ENCODE measurements at places on chromosomes 3 and 15.
A peak's percentile ranks its signal among the peaks of the same experiment; 100 is the strongest.

- peak; percentile 77 for DNase-seq
These were observed 108.5 kb downstream of the GLDN start for GRCh38 chr15:51450001-51450400.

GRCh38 chr15:51768018-51768417 is 16.6 kb downstream of the TMOD2 start:
- no peak for DNase-seq

GRCh38 chr3:19961960-19962359 is 15.1 kb downstream of the RAB5A start:
- no peak for DNase-seq

- DNase-seq: no peak
These were observed 63.6 kb upstream of the SNTN start for GRCh38 chr3:63588895-63589294.

- no peak for DNase-seq
These were observed 117.0 kb downstream of the P3H2 start for GRCh38 chr3:190003681-190004123.

DNA sequence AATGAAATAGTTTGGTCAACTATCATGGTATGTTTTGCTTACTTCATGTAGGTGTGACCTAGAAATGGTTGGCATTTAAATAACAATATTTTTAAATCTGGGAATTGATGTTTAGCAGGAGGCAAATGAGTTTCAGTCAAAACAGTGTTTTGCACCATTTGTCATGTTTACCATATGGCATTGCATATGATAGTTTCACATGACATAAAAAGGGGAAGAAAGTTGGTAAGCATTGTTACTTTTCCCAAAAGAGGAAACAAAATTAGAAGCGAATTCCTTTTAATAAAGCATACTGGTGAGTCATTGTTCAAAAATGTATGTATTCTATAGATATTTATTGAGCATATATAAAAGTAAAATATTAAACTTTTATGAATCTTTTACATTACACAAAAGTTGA is 2.3 kb downstream of the RNF13 start:
- no peak for DNase-seq

GRCh38 chr3:174242311-174243041 is 616.7 kb upstream of the NAALADL2 start:
- DNase-seq: no peak

DNA sequence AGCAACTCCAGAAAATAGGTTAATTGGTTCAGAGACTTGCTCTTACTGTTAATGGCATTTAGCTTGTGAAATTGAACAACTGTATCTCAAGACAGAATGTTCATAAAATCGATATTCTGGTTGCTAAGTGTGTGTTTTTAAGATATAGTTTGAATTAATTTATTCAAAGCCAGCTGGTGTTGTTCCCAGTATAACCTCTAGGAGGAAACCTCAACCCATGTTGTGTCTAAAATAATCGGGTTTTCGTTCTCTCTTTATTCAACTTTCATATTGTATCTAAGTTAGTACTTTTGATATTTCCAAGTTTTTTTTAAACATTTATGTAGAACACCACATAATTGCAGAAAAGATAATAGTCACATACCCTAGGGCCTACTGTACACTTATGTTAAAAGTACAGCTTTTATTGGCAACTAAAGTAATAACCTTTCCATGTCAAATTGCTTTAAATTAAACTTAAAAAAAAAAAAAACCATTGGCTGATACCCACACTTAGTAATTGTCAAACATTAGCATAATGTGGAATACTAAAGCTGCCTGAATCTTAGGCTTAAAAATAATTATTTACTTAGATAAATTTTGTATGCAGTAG is 90.9 kb downstream of the SAMMSON start:
- no peak for DNase-seq

GRCh38 chr15:67047149-67047661 is 18.2 kb upstream of the SMAD3 start:
- no peak for DNase-seq

- DNase-seq: no peak
These were observed 53.0 kb downstream of the TBC1D2B start for GRCh38 chr15:78024519-78024870.

DNA sequence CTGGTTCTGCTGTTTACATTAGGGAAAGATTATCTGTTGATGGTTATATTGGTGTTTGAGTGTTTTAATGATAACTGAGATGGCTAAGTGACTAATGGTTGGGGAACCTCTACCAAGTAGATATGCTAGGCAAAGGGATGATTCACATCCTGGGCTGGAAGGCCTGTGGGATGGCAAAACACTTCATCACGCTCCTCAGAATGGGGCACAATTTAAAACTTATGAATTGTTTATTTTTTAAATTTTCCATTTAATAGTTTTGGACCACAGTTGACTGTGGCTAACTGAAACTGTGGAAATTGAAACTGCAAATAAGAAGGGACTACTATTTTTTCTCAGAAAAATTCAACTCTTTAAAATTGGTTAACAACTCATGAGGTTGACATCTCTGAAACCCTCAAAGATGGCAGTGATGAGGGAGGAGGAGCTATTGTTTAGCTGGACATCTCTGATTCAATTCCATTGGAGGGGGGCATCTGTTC is 100.5 kb upstream of the ZBED2 start:
- DNase-seq: peak; percentile 40

DNA sequence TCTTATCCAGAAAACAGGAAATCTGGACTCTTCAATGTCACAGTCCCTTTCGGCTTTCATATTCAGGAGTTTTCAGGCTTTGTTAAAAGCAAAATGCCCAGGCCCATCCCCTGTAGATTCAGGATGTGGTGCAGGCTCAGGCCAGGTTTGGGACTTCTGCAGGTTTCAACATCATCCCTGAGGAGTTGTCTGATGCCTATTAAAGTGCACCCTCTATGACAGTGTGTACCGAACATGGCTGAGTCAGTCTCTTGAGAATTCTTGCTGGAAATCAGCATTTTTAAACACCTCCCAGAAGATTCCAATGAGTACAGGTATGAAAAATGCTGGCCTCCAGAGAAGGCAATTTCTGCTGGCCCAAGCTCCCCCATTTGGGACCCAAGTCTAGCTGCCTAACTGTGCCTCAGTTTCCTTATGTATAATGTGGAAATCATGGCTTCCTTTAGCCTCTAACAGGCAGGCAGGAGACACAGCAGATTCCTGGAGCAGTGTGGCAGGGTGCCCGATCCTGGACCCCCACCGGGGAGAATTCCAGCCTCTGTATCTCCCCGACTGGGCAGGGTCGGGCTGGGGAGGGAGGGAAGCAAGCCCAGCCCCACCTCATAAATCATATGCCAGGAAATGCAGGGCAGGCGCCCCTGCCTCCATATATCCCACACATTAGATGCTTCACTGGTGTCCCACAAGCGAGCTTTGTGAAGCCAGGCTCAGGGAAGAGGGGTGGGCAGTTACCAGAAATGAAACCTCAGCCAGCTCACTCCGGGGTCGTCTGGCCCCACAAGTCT is 44.4 kb upstream of the SLC6A11 start:
- DNase-seq: peak; percentile 68

GRCh38 chr3:109268181-109268580 is 48.1 kb downstream of the DPPA2 start:
- no peak for DNase-seq

DNA sequence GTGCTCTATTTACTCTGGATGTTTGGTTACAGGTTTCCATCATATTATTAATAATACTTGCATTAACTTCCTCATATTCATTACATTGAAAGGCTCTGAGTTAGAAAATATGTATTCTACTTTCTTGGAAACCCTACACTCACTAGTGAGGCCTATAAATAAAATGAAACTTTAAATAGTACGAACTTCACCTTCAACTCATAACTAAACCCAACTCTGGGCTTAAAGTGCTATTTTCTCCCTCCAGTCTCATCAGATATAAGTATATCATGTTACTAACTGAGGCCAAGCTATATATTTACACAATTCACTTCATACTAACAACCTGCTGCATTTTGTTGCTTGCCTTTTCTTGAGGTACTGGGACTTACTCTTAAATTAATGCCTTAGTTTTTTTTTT is 306.7 kb downstream of the TIGIT start:
- no peak for DNase-seq

DNA sequence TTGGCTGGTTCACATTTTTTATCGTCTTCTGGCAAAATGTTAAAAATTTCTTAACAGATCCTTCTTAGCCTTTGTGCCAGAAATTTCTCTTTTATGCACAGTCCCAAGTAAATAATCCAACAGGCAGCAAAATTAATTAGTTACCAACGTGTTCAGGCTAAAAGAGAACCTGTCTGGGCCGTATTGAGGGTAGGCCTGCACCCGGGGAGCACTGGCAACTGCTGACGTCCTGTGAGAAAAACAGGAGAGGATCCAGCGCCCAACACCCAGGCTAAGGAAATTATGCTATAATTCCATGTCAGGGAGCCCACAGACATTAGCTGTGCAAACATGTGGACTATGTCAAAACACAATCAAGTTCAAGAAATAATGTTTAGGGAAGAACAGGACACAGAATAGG is 30.7 kb upstream of the CSTA start:
- DNase-seq: no peak

DNA sequence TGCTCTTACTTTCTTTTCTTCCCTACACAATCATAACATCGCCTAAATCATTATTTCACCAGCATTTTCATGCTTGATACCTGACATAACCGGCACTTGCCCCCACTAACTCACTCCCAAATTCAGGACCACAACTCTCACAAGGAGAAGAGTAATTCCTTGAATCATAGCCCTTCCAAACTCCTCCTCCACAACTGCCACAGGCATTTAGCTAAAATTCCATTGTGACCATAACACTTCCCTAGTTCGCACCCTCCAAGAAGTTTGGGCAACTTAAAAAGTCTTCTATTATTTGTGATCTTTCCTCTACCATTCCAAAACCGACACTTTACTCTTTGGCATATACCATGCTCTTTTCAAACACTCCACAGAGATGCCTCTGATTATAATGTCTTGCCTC is 59.4 kb upstream of the XRN1 start:
- DNase-seq: no peak

GRCh38 chr3:154023148-154023547 is 98.0 kb upstream of the ARHGEF26 start:
- DNase-seq: no peak

DNA sequence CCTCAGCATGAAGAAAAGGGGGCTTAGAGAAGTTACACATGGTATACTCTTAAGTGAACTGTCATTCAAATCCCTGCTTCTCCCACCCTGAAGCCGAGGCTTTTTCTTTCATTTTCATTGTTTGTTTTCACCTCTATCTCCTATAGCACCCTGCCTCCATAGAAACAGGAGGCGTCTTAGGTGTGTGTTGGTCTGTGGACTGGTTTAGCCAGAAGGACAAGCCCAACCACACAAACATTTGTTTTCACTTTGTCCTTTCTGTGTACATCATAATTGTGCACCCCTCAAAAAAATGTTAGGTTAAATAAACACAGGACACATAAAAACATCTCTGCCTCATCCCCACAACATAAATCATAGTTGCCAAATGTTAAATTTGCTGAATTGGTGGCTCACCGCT is 73.3 kb upstream of the UBE2E2 start:
- DNase-seq: no peak

All from keratinocyte (primary cell).